ENCODE measurements at places on chromosomes 3 and 15. TPM values are rescaled to one million over a fixed set of nuclear protein-coding genes. Genes with fewer than 3 reads are reported as not detected.

DNA sequence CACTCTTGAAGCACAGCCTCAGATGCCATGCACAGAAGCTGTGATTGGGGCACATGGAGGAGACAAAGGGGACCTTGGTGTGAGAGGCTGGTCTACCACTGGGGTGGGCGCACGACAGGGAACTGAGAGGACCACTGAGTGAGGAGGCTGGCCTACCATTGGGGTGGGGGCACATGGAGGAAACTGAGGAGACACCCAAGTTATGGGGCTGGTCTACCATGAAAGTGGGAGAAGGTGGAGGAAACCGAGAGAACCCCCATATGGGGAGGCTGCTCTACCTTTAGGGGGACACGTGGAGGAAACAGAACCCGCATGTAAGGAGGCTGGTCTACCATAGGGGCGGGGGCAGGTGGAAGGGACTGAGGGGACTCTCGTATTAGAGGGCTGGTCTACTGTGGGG, 153.4 kb downstream of the FBLN2 start:
- DNase-seq, result no peak

GRCh38 chr15:59550956-59551355, 60.6 kb upstream of the GCNT3 start:
- no peak for DNase-seq

DNA sequence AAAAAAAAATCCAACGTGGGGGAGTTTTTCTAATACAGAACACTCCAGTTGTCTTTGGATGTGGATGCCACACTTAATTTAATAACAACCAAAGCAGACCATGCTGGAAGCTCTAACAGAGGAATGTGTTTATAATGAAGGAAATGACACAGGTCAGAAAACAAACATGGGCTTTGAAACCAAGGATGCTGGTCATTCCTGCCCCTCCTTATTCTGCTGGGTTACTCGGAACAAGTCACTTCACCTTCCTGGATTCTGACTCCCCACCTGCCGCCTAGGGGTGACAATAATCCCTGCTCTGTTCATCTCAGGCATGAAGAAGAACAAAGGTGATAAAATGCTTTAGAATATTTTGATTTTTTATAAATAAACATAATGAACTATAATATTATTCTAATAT, 240.9 kb upstream of the ADAMTS9 start:
- no peak for DNase-seq

GRCh38 chr15:63364399-63365272, 17.0 kb downstream of the CA12 start:
- peak; percentile 22 for DNase-seq

DNA sequence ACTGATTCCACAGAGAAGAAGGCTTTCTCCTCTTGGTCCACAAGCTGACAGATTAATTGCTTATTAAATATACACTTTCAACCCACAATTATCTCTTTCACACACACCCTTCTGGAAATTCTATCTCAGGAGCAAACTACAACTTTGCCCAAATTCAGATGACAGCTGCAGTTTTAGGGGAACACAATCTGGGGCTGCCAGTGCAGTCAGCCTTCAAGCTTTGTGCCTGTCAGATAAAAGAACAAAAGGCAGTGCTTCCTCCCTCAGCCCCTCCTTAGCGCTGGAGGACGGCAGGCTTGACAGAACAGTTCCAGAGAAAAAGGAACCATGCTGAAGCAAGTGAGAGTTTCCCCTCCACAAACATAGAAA, 99.6 kb downstream of the TMCC1 start:
- no peak for DNase-seq

GRCh38 chr3:195448205-195448875, 5.5 kb upstream of the ACAP2 start:
- no peak for DNase-seq

Gene EAF2
- total RNA-seq, result 2.3 TPM

Gene GOLGA6L9
- 1.1 TPM for total RNA-seq

DNA sequence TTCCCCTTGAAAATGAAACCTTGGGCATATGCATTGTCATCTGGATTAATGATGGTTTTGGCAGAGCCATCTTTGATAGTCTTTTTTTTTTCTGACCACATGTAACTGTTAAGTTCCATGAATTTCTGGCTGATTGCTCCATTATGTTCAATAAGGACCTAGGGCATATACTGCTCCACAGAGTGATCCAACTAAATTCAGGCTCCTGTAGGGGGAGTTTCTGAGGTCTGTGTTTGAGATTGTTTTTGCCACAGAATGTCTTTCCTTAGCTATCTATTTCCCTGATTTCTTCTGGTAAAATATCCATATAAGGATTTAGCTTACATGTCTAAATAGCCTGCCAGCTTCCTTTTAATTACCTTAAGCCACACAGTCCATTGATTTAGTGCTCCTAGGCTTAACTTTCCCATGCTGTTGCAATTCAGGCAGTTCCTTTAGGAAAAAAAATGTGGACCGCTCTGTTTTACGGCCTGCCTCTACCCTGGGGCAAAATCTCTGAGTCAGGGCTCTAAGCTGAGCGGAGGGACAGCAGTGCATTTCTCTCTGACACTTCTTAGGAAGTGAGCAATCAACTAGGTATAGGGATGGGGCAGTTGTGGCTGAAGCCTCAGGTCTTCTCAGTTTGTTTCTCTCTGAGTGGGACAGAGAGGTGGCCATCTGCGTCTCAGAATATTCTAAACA, 796.2 kb downstream of the NR2F2 start:
- no peak for DNase-seq

Gene INSYN1
- total RNA-seq, result 0.18 TPM

DNA sequence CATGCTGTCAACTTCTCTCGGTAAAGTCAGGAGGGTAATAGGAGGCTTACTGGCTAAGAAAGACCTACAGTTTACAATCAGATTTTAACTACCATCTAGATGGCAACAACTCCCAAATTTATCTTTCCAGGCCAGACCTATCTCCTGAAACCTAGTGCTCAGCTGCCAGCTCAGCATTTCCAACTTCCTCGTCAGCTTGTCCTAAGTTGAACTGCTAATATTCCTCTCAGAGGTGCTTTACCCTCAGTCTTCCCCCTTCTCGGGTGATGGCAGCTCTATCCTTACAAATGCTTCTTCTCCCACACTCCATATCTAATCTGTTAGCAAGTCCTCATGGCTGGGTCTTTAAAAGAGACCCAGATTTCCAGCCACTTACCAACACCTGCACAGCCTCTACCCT, 36.9 kb upstream of the UBE2E2 start:
- no peak for DNase-seq

DNA sequence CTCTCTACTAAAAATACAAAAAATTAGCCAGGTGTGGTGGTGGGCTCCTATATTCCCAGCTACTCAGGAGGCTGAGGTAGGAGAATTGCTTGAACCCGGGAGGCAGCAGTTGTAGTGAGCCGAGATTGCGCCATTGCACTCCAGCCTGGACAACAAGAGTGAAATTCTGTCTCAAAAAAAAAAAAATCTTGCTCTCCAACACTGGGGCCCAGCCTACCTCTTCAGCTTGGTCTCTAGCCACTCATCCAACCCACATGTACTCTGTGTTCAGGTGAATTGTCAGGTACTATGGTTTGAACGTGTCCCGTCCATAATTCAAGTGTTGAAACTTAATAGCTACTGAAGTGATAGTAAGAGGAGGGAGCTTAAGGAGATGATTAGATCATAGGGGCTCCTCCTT, 22.4 kb upstream of the RAB7A start:
- no peak for DNase-seq

Gene OR5K2
- not detected for total RNA-seq

Gene ACSBG1
- not detected for total RNA-seq

DNA sequence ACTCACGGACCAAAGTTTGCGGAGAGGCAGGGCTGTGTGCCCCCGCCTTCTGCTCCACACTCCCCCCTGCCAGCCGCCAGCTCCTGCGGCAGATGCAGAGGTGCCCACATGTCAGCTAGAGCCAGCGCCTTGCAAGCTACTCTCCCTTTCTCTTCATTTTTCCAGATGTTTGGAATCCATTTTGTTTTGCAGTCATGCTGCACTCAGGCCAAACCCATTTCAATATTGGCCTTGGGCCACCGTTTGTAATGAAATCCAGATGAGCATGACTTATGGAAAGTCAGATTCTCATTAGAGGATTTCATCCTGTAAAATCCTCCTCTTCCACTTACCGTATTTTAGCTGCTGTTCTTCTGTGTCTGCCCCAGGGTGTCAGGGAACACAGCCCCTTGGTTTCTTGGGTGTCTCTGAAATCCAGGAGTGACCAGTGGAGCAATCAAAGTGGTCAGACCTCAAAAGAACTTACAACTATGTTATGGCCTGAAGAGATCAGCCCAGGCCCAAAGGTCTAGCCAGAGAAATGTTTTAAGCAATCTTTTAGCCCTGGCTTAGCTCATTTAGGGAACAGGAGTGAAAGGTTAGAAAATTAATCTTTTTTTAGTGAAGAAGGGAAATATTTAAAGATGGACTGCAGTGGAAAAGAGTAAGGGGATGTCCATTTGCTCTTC, 65.8 kb downstream of the AAGAB start:
- DNase-seq, result peak; percentile 90

Gene RBPMS2
- not detected for total RNA-seq

GRCh38 chr3:119276680-119277079, 17.5 kb upstream of the ARHGAP31 start:
- no peak for DNase-seq

- DNase-seq, result no peak
These were observed 118.0 kb downstream of the IQCH start for GRCh38 chr15:67372543-67372942.

Gene ALDH1A3
- total RNA-seq, result 5.0 TPM

- peak; percentile 8 for DNase-seq
These were observed 124.3 kb upstream of the SPRED1 start for GRCh38 chr15:38128341-38128781.

Gene SPATA12
- under 0.01 TPM for total RNA-seq

DNA sequence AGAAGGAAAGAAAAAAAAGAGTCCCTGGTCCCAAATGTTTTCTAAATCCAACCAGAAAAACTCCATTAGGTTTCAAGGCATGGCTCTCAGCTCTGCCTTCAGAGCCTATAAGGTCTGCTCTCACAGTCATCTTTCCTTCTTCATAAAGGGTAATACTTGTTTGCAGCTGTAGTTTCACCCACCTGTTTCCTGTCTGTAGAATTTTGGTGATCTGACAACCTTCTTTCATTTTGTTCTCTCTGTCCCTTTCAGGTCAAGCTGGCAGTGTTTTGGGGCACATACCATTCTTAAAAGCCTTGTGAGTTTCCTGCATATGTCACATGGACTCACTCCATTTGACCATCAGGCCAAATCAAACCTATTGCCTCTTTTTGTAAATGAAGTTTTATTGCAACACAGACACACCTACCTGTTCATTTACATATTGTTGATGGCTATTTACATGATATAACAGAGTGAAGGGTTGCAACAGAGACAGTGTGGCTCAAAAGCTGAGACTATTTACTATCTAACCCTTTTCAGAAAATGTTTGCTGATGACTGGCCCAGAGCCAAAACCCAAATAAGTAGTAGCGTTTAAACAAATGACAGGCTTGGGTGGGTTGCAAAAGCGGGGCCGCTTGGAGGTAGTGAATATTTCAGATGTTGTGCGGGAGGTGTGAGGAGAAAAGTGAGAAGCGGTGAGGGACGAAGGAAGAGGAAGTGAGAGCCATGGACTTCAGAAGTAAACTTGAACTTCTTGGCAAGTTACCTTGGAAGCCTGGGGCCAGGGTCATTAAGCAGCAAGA, 292.7 kb upstream of the PROK2 start:
- no peak for DNase-seq

DNA sequence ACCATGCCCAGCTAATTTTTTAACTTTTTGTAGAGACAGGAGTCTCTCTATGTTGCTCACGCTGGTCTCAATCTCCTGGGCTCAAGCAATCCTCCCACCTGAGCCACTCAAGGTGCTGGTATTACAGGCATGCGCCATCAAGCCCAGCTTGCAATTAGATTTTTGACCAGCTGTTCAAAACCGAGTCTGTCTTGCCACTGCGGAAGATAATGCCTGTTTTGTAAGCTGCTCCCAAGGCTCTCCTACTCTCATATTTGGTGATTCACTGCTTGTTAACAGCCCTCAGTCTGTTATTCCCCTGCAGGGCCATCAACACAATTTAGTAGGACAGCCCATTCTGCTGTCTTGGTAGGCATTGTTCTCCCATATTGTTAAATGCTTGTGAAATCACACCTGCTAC, 17.8 kb upstream of the MCCC1 start:
- no peak for DNase-seq

Gene SEMA7A
- total RNA-seq, result 27.8 TPM

Gene PIGZ
- under 0.01 TPM for total RNA-seq

DNA sequence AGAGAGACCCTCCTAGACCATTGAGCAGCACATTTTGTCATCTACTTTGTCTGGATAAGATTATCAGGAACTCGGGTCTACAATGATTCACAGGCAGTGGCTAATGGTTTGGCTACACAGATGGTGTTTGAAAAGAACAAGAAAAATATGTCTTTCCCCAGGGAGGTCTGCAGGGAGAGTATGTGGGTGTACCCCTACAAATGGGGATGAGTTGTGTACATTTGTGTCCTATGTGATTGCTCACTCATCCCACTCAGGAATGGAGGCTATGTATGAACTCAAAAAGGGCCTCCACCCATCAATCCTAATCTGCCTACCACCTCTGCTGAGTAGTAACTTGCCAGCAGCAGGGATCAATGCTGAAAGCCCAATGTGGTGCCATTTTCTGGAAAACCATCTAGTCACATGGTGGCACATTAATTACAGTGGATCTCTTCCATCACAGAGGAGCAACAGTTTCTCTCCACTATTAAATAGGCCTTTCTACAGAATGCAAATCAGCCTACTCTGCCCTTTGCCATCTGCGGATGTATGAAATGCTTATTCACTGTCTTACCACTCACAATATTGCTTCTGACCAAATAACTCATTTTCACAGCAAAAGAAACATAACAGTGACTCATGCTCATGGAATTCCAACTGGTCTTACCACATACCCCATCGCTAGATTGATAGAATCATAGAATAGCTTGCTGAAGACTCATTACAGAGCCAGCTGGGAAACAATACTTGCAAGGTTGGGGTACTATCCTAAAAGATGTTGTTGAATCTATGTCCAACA, 48.3 kb upstream of the TRIM42 start:
- DNase-seq, result peak; percentile 35

Gene CTXND1
- not detected for total RNA-seq

GRCh38 chr3:43074901-43075689, 30.8 kb downstream of the POMGNT2 start:
- DNase-seq, result no peak

Gene PARP6
- total RNA-seq, result 13.4 TPM

Gene DNAJC19
- 16.0 TPM for total RNA-seq

GRCh38 chr3:83953417-83954089, 1005.2 kb upstream of the CADM2 start:
- DNase-seq, result no peak

GRCh38 chr3:66997560-66998112, 471 bp upstream of the KBTBD8 start:
- DNase-seq, result peak; percentile 76

GRCh38 chr3:9339761-9340471, 22.9 kb upstream of the THUMPD3 start:
- DNase-seq, result peak; percentile 66

GRCh38 chr15:73745073-73745472, 8.1 kb downstream of the INSYN1 start:
- no peak for DNase-seq

DNA sequence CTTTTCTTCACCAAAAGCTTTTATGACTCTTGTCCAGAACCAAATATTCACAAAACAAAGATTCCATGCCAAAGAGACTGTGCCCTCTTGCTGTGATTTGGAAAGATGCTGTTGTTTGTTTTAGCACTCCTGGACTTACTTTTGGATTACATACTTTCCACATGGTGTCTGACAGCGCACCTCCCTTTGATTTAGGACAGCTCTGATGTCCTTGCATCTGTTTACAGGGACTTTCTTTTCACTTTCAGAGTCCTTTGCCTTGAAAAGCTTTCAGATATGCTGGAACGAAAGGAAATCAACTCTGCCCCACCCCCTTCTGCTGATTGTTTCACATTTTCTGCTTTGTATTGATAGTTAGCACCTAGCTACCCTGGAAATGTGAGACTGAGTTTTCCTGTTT, 133.0 kb upstream of the NR2E3 start:
- DNase-seq, result no peak
